Germinal center (tissue), 1 donor: ENCODE measurements at places on chromosomes 7 and 10.

DNA sequence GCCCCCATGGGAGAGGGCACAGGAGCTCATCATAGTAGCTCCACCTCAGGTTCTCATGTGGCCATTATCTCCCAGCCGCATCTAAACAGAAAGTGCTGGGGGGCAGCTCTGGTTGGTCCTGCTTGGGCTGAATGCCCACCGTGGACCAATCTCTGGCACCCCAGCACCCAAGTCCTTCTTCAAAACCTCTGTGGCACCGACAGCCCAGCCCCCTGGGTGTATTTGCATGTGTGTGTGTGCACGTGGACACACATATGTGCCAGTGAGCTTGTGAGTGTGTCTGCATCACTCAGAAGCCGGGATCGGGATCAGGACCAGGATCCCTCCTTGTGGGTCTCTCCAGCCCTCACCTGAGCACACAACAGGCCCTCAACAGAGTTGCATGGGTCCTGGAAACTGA lies 68.2 kb downstream of the ALOX5 start:
- DNase-seq: no peak

DNA sequence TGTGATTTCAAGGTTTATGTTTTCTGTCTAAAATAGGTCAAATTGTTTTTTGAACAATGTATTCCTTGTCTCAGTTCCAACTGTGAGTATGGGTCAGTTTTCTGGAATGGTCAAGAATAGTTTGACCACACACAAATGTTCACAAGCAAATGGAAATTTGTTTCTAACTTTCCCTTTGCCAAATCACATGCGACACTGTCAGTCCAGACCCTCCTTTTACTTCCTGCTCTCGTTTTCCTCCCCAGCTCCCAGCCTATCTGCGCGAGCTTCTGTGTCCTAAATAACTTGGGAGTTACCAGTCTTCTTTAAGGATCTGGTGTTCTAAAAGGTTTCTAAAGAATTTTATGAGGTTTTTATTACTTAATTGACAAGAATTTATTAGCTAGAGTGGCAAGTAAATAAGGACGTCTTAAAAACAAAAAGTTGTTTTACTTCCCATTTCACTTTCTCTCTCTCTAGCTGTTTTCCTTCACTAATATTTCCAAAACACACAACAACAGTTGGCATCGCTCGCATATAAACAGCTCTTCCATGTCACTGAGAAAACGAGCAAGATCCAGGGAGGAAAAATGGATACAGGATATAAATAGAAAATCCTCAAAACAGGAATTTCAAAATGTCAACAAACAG lies 266.1 kb upstream of the KLF6 start:
- DNase-seq: no peak

- no peak for DNase-seq
Measured at GRCh38 chr7:130364451-130364850, 15.8 kb upstream of the CPA1 start.

DNA sequence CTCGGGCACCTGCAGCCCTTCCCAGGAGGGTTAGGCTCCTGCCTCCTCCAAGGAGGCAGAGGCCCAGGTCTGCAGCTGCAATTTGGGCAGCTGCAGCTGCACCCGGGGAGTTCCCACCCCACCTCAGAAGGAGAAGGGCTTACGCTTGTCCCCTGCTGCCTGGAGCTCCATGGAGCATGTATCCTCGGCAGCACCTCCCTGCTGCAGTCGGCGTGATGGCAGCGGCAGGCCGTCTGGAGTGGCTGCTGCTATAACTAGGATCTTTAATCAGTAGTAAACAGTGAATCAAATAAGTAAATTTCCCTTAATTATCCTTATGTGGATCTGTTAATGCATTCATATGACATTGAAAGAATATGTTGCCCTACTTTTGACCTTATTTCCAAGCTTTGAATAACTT lies 167.0 kb downstream of the PON1 start:
- no peak for DNase-seq
